Right forelimb (tissue), 1 donor: ENCODE measurements at places on chromosomes 12 and 14.
A peak's percentile ranks its signal among the peaks of the same experiment; 100 is the strongest.

DNA sequence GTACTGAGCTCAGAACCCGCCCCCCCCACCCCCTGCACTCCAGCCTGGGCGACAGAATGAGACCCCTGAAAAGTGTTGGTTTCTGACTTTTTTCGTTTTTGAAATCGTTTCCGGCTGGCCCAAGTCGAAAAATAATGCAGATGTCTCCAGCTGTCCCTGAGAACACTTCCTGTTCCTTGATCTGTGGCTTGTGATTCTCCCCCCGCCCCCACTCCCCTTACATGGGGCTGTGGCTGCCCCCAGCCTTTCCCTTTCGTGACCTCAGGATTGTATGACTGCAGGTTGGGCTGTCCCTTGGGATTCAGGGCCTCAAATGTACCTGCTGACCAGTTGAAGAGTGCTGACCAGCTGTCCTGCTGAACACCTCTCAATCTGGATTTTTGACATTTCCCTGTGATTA, 34.1 kb downstream of the NOC4L start:
- DNase-seq: no peak

DNA sequence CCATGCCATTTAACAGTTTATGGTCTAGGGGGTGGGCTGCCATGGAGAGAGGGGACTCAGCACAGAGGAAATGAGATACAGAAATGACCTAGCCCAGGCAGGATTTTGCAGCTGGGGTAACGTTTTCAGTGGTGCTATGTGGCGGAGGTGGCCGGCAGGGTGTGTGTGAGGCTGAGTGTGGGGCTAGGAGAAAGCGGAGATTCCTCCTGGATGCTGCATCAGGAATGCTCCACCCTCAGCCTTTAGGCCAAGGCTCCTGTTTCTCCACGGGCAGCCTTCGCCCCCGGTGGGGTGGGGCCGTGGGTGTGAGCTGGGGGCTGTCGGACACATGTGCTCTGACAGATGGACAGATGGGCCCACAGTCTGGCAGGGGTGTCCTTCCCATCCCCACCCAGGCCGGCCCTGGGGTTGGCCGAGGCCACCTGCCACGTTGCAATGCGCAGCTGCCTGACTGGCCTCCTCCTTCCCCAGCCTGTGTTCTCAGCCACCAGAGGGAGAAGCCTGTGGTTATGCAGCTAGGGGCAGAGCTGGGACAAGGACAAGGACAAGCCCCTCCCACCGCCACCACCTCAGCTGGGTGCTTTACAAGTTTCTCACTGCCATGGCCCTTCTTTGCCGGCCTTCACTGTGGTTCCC, 44.3 kb downstream of the TEAD4 start:
- DNase-seq: peak; percentile 61

DNA sequence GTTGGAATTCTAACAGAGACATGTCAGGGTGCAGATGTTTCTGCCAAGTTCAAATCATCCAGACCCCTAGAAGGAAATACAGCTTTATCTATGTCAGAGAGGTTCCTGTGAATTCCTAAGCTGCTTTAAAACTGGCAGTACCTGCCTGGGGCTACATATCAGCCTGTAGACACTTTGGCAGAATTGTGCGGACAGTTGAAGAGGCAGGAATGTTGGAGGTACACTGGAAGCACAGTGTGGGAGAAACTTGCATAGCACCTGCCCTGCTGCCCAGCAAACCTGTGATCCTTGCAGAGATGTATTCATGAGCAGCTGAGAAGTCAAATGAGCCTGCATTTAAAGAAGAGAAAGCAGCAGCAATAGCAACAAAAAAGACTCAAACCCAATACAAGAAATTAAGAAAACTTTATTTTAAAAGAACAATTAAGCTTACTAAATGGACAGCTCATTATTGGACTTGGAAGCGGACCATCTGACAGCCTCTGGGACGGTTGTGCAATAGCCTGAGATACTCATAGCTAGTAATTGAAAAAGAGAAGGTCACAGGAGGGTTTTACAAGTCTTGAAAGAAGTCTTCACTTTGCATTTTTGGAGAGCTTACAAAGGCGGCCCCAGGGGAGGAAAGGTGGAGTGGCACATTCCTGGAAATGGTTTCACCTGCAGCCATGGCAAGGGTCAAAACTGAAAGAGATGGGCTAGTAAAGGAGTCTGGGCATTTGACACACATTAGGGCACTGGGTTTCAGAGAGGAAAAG, 280.9 kb upstream of the FLRT2 start:
- DNase-seq: no peak

DNA sequence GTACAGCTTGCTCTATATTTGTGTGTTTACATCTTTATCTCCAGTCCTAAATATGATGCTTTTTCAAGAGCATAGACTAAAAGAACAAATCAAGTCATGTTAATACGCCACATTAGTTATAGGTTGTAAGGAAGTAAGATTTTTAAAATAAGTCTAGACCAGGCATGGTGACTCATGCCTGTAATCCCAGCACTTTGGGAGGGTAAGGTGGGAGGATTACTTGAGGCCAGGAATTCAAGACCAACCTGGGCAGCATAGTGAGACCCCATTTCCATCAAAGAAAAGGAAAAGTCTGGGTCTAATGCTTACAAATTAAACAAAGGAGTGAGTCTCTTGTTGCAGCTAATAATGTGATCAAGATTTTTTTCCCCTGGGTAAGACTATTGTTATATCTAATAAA, 118.9 kb downstream of the GPR135 start:
- DNase-seq: no peak

- DNase-seq: no peak
Measured at GRCh38 chr14:76844223-76844622, 18.0 kb downstream of the LRRC74A start.

- no peak for DNase-seq
Measured at GRCh38 chr12:89134213-89134770, 218.0 kb downstream of the DUSP6 start.

GRCh38 chr14:92663049-92663448, 85.4 kb downstream of the LGMN start:
- no peak for DNase-seq

DNA sequence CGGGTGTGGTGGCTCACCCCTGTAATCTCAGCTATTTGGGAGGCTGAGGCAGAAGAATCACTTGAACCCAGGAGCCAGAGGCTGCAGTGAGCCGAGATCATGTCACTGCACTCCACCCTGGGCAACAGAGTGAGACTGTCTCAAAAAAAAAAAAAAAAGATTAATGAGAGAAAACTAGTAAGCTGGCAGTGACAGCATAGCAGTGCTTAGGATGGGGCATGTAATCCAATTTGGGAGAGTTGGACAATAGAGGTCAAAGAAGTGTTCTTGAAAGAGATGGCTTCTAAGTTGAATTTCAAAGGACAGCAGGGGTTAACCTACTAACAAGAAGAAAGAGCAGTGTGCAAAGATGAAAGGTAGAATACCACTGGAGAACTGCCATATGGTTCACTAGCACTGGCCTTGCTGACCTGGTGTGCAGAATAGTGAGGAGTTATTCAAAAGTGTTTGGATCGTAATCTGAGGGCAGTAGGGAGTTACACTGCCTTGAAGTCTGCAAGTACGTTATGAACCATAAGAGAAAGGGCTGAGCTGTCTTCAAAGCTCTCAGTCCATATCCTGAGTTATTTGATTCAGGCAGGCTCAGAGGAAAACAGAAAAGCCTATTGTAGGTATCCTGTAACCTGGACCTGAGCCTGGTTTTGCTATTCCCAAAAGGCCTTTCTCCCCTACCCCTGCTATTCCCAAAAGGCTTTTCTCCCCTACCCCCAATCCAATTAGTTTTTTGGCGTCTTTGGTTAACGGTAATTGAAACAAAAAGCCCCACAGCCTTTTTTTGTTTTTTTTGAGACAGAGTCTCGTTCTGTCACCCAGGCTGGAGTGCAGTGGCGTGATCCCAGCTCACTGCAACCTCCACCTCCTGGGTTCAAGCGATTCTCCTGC, 3.4 kb downstream of the XPOT start:
- DNase-seq: no peak

DNA sequence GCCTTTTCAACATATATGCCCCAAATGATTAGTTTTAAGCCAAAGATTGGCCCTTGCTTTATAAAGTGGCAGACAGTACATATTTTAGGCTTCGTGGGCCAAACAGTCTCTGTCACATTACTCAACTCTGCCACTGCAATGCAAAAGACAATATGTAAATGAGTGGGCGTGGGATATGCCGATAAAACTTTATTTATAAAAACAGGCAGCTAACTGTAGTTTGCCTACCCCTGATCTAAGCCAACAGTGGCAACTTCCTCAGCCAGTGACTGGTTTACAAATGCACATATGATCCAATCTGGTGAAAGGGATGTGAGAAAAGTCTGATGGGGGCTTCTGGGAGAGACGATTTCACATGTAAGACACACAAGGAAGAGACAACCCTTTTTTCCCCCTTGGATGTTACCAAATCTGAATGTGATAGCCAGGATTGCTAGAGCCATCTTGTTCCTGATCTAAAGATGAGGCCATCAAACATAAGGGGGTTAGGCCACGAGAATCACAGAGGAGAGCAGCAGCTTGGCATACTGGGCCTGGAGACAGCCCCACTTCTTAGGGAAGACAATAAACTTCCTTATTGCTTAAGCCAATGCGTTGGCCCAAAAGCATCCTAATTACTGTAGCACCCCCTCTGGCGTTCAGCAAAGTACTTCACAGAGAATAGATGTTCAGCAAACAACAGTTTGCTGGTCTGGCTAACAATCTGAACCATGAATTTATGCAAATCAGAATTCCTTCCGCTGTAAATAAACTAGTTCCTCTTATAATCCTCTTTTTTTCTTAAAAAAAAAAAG, 75.2 kb upstream of the TMCC3 start:
- DNase-seq: no peak

- no peak for DNase-seq
Measured at GRCh38 chr12:69091442-69092017, 147.8 kb upstream of the CPSF6 start.

- no peak for DNase-seq
Measured at GRCh38 chr12:127162902-127163301, 1104.1 kb upstream of the TMEM132C start.

GRCh38 chr14:61196792-61197191, 84.3 kb downstream of the TMEM30B start:
- no peak for DNase-seq

GRCh38 chr12:67524861-67525616, 123.5 kb upstream of the DYRK2 start:
- no peak for DNase-seq

GRCh38 chr12:67671419-67671818, 22.9 kb downstream of the DYRK2 start:
- no peak for DNase-seq

- DNase-seq: no peak
Measured at GRCh38 chr14:97277711-97278110, 480.5 kb downstream of the VRK1 start.

- DNase-seq: no peak
Measured at GRCh38 chr14:37932481-37932880, 275.2 kb upstream of the SSTR1 start.
